Endothelial cell (in vitro differentiated cells): ENCODE measurements at places on chromosomes 2 and 18. TPM values are rescaled to one million over a fixed set of nuclear protein-coding genes. Genes with fewer than 3 reads are reported as not detected.

The SNED1 gene
- total RNA-seq: 2.3 TPM

The COLEC11 gene
- total RNA-seq: 2.3 TPM

The HOXD4 gene
- 3.5 TPM for total RNA-seq

The CNDP1 gene
- total RNA-seq: not detected

The TFCP2L1 gene
- total RNA-seq: 1.7 TPM
